ENCODE measurements at places on chromosomes 11 and 22. TPM values are rescaled to one million over a fixed set of nuclear protein-coding genes. Genes with fewer than 3 reads are reported as not detected.

Gene RIBC2
- 5.7 TPM for total RNA-seq

Gene RNF121
- total RNA-seq, result 22.9 TPM

Gene APOBEC3H
- total RNA-seq, result not detected

Gene GUCY1A2
- total RNA-seq, result 1.1 TPM

Gene LYVE1
- not detected for total RNA-seq

Gene EHF
- 0.18 TPM for total RNA-seq

Gene RTN4R
- total RNA-seq, result not detected

Gene TECTA
- total RNA-seq, result 1.5 TPM

Gene TMPRSS13
- total RNA-seq, result not detected

Gene RHOD
- 26.1 TPM for total RNA-seq

Gene CALCB
- not detected for total RNA-seq

Gene RASSF10
- not detected for total RNA-seq

Gene MUC2
- total RNA-seq, result not detected

Gene CHRNA10
- 1.1 TPM for total RNA-seq
